ENCODE measurements at places on chromosomes 2 and 18. TPM values are rescaled to one million over a fixed set of nuclear protein-coding genes. Genes with fewer than 3 reads are reported as not detected.

SP140L gene
- total RNA-seq, result 18.8 TPM

RUFY4 gene
- total RNA-seq, result not detected

GRCh38 chr2:109720380-109721106 lies 73.6 kb upstream of the RGPD5 start:
- H3K4me1 ChIP-seq, result peaks cover 2% of the 10 kb centered on the region
- H3K36me3 ChIP-seq, result no peaks in the 10 kb centered on the region
- no peaks in the 10 kb centered on the region for H3K27me3 ChIP-seq
- H3K27ac ChIP-seq, result no peak overlapping the region
- no peak overlapping the region for H3K4me3 ChIP-seq
- no peak for DNase-seq

DNA sequence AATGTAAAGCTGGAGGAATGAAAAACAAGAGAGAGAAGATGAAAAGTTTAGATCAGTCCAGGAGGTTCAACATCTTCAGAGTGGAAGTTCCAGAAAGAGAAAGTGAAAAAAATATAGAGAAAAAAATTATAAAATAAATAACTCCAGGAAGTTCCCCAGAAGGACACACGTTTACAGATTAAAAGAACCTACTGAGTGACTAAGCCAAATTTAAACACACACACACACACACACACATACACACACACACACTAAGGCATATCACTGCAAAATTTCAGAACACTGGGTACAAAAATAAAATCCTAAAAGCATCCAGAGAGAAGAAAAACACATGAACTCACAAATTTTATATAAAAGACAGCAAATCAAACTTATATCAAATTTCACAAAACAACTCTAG lies 85.9 kb upstream of the PMAIP1 start:
- H3K4me3 ChIP-seq, result no peak overlapping the region
- no peak overlapping the region for H3K27ac ChIP-seq
- no peaks in the 10 kb centered on the region for H3K4me1 ChIP-seq

GRCh38 chr2:44142306-44142705 lies 26.4 kb upstream of the PPM1B start:
- no peak for DNase-seq
- H3K4me1 ChIP-seq, result no peaks in the 10 kb centered on the region
- no peak overlapping the region for H3K4me3 ChIP-seq

SRBD1 gene
- total RNA-seq, result 19.4 TPM

- H3K4me3 ChIP-seq, result no peak overlapping the region
- H3K27ac ChIP-seq, result no peak overlapping the region
- H3K4me1 ChIP-seq, result no peaks in the 10 kb centered on the region
- no peak for DNase-seq
Observed at GRCh38 chr2:34368304-34368703, 769.2 kb upstream of the FAM98A start.

DNA sequence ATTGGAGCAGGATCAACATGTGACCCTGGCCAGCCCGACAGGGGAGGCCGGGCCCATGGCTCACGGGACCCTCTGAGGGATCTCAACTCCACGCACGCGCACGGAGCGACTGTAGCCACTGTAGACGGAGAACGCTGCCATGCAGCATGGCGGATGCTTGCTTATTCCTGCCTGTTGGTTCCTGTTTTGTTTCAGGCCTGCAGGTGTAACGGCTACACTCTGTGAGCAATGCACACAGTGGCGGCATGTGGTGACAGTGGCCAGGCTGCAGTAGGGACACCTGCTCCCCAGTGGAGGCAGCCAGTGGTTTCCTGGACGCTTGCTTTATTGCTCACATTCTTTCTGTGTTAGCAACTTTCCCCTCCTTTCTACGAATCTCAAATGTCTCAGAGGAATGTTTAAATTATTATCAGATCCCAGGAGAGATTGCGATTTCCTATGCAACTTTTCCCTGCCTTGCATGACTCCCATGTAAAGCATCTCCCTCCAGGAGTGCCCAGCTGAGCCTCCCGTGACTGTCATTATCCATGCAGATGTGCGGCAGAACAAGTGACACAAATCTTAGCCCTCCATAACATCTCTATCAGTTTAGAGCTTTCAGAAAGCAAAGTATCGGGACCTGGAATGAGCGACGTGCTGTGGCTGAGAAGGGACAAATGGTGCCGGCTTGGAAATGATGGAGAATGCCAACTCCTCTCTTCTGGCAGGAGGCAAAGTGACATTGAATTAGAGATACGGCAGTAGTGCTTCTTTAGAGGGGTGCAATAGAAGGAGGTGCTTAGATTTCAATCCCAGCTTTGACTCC lies 209.7 kb downstream of the ASB1 start:
- no peak for DNase-seq
- H3K4me1 ChIP-seq, result no peaks in the 10 kb centered on the region
- H3K27me3 ChIP-seq, result no peaks in the 10 kb centered on the region
- no peak overlapping the region for H3K27ac ChIP-seq
- no peak overlapping the region for H3K4me3 ChIP-seq
